ENCODE measurements at places on chromosomes 4 and X. TPM values are rescaled to one million over a fixed set of nuclear protein-coding genes. Genes with fewer than 3 reads are reported as not detected.

- DNase-seq = no peak
Observed at GRCh38 chrX:15903186-15903681, 48.6 kb upstream of the AP1S2 start.

- peak; percentile 13 for DNase-seq
Observed at GRCh38 chr4:147492761-147493160, 11.9 kb downstream of the EDNRA start.

DNA sequence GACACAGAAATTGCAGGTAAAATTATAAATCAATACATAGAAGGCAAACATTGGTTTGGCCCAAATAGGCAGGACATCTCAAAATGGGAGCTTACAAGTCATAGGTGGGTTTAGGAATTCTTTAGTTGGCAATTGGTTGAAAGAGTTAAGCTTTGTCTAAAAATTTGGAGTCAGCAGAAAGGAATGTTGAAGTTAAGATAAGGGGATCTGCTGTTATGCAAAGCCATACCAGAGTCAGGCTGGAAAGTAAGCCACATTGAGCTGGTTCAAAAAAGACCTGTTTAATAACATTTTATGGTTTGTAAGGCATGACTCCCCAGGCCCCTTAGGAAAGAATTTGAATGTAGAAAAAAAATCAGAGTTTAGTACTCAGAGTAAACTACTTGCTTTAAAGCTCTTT, 92.6 kb downstream of the IL13RA2 start:
- DNase-seq = no peak

DNA sequence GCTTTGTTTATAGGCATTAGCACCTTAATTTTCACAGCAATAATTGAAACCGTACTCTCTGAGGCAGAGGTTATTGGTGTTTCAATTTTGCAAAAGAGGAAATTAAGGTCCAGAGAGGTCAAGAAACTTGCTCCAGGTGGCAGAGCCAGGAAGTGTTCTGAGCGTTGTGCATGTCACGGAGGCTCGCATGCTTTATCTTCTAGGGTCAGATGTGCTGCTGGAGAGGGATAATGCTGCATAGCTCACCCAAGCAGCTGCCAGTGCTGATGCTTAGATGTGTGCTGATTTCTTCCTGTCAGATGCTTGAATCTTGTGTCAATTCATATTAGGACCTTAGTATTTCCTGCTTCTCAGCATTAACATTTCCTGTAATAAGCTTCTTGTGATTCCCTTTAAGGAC, 13.0 kb upstream of the FGF5 start:
- DNase-seq = no peak

DNA sequence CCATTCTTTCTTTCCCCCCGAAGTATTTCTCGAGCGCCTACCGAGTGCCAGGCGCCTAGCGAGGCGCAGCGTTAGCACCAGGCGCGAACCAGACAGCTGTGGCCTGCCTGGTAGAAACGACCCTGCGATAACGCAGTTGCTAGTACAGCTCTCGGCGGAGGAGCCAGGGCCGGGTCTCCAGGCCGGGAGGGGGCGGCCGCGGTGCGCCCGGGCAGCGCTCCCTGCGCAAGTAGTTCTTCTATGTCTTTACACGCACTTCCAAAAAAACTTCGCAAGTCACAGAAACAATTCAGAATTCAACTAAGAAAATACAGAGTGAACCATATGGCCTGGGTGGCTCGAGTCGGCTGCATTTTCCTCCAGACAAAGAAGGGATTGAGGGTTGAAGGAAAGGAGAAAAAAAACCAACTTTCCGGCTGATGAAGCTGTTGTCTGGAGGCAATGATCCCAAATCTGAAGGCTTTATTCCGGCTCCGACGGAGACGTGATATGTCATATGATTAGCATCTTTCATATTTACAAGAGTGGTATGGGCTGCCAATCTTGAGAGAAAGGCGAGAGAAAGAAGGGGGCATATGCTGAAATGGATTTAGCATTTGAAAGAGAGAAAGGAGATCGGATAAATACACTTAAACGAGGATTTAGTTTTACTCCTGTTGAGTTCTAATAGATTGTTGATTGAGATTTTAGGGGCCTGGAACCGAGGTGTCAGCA, 7.2 kb upstream of the NEUROG2 start:
- no peak for DNase-seq

The ARR3 gene
- not detected for total RNA-seq

The SEC24D gene
- 90.6 TPM for total RNA-seq
